RPMI7951 (cell line): ENCODE measurements at places on chromosomes 16 and 17. TPM values are rescaled to one million over a fixed set of nuclear protein-coding genes. Genes with fewer than 3 reads are reported as not detected.

- DNase-seq: no peak
Observed at GRCh38 chr16:57668263-57668571, at the start of gene ADGRG3. ADGRG3 (plus strand) TSS chr16:57668306; CDS start chr16:57668348, 42 bp downstream.

- no peak for DNase-seq
Observed at GRCh38 chr17:55283256-55283965, 18.7 kb downstream of the HLF start.

DNA sequence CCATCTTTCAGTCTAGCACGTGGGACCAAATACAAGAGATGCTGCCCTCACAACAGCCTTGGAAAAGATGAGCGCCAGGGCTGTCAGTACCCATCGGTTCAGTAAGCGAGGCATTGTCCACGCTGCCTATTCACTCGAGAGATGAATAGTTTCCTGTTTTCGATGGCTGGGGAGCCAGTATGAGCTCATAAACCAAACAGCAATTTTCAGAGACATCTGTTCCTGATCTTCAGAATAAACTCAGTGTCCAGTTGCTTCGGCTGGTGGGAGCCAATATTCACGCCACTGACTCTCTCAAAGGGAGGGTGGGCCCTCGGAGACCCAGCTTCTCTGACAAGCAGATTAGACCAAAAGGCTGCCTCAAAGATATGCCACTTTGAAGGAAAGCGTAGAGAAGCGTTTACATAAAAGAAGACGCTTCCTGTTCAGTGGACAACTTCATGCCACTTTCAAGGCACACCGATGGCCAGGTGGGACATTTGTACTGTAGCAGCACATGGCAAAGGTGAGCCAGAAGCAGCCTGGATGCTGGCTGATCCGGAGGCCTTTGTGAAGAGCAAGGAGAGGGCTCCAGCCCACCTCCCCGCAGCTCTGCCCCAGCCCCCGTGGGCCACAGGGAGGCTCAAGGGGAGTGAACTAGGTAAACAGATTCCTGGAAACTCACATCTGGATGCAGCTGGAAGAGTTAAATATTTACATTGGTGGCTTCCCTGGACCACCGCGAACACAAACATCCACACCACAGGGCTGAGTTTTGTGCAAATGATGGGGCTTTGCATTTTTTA, 6.0 kb downstream of the TIMM22 start:
- DNase-seq: peak; percentile 24

DNA sequence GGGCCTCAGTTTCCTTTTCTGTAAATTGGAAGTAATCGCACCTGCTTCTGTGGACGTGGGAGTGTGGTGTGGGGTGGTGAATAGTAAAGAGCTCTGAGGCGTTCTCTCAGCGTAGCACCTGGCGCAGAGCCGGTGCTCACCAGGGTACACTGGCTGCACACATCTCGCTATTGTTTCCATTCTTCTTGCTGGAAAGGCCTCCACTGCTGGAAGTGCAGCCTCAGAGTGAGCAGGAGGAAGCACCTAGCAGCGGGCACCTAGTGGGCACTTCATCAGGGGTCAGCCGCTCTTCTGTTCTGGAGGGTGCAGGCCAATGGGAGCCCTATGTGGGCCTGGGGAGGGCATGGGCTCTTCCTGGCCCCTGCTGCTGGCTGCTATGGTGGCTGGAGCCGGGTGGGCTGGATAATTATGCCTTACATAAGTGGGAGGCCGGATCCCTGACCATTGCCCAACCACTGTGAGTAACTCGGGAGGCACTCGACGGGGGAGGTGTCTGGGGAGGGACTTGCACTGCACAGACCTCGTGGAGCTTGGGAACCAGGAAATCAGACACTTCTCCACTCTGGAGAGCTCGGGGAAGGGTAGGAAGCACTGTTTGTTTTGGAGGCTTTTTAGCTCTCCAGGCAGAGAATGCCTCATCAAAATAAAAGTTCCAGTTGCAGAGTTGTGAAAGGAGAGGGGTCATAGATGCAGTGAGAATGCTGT, 1.7 kb downstream of the MAP2K3 start:
- DNase-seq: peak; percentile 95

DNA sequence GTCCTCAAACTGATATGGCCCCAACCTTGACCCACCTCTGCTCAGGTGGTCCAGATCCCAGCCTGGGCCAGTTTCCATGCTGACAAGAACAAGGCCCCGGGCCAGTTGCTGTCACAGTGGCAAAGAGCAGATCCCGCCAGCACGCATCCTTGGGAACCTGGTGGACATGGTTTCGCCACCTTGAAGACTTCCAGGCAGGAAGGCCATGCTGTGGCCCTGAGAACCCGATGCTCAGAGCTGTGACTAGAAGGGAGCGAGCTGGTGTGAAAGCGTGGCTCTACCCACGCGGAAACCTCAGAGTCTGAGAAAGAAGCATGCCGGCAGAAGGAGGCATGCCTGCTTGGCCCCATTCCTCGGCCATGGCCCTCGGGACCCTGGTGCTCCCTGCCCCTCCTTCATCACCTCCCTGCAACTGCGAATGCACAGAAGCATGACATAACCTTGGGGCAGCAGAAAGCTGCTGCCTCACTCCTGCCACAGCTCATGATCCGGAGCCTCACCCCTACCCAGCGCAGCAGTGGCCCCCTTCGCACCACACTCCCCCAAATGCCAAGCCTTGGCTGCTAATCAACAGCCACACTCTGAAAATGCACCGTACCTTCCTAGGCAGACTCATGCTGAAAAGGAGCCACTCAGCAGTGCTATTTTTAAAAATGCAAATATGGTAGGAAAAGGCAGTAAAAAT, 33.2 kb downstream of the UBE2O start:
- no peak for DNase-seq

DNA sequence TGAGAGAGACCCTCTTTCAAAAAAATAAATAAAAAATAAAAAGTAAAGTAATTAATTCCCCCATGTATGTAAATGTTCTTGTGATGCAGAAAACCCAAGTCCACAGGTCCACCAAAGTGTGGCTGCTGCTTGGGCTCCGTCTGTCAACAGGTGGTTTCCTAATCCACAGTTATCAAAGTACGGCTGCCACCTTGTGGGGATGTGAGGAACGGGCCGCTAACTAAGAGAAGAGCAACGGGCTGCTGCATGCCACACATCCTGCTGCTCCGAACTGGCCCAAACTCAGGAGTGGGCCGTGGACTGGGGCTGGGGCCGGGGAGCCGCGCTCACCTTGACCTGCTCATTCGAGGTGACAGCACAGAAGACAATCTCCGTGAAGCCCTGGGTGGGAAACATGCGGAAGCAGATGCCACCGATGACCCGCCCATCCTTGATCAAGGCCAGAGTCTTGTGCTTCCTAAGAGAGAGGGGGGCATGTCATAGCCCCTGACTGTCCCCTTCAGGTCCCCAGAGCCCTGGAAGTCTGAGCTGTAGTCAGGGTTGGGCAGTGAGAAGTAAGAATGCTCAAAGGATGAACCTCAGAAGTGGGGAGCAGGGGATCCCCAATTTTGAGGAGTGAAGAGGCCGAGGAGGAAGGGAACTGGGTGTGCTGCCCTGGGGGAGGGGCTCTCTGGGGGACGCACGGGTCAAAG, 4.3 kb downstream of the KAT2A start:
- DNase-seq: peak; percentile 70

DNA sequence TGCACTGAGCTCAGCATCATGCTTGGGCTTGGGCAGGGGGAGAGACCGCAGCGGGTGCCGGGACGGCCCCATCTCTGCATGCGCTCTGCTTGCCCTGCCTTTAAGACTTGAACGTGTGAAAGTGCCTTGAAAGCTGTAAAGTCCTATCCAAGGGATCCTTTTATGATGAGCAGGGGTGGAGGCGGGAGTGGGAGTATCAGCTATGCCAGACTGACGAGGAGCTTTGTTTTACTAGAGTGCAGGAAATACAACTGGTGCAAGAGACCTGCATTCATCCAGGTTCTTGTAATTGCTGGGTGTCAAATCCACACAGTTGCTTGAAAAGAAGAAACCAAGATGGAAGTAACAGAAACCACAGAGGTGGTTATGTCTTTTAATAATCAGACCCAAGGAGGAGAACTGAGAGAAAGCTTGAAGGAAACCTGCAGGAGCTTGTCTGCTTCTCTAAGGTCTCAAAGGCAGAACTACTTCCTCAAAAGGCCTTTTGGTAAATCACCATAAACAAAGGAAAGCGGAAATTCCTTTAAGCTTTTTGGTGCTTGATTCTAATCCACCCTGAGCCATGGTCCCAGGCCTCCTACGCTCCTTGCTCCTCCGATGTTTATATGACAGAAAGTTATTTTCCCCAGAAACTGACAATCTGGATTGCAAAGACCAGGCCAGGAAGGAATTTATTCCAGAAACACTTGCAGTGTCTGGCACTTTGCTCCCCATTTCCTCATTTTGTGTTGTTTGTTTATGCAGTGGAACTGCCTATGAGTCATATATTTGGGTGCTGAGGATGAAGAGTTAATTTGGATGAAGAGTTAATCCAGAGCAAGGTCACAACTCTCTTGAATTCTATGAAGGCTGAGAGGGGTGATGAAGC, 51.3 kb upstream of the FBXO47 start:
- DNase-seq: no peak

DNA sequence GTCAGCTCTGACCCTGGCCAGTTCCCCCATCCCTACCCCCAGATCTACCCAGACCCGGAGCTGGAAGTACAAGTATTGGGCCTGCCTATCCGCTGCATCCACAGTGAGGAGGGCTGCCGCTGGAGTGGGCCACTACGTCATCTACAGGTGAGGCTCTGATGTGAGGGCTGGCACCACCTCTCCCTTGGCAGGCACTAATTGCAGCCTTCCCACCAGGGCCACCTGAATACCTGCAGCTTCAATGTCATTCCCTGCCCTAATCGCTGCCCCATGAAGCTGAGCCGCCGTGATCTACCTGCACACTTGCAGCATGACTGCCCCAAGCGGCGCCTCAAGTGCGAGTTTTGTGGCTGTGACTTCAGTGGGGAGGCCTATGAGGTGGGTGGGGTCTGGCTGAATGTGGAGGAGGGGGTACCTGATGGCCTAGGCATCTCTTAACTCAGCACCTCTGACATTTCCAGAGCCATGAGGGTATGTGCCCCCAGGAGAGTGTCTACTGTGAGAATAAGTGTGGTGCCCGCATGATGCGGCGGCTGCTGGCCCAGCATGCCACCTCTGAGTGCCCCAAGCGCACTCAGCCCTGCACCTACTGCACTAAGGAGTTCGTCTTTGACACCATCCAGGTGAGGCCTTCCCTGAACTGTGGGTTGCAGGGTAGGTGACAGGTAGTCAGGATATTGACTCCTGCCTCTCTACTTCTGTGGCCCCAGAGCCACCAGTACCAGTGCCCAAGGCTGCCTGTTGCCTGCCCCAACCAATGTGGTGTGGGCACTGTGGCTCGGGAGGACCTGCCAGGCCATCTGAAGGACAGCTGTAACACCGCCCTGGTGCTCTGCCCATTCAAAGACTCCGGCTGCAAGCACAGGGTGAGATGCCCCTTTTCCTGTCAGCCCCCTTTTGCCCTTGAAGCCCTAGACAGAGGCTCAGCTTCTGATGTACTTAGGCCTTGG, 4.3 kb downstream of the TRAF4 start:
- DNase-seq: no peak

DNA sequence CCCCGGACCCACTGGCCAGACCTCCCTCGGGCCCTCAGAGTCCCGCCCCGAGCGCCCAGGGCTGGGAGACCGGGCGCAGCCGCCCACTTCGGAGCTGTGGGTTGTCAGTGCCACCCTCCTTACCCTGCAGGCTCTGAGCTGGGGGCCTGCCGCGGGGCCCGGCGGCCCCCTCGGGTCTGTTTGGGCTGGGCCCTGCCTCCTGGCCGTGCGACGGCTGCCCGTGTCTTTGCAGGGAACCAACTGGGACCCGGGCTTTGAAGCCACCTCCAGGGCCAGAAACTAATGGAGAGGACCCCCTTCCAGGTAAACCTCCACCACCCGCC, 443 bp downstream of the TEDC2 start:
- no peak for DNase-seq

- no peak for DNase-seq
Observed at GRCh38 chr17:5769593-5770354, 185.5 kb upstream of the NLRP1 start.

- DNase-seq: peak; percentile 31
Observed at GRCh38 chr16:1707193-1707790, 1.3 kb downstream of the MAPK8IP3 start.

The UTS2R gene
- total RNA-seq: not detected in 2 replicates

The KRTAP9-4 gene
- total RNA-seq: not detected in 2 replicates

The ITGAX gene
- not detected in 2 replicates for total RNA-seq
